ENCODE measurements at places on chromosomes 11 and 22.

GRCh38 chr11:33147559-33147958 is 13.7 kb downstream of the CSTF3 start:
- no peak for DNase-seq

DNA sequence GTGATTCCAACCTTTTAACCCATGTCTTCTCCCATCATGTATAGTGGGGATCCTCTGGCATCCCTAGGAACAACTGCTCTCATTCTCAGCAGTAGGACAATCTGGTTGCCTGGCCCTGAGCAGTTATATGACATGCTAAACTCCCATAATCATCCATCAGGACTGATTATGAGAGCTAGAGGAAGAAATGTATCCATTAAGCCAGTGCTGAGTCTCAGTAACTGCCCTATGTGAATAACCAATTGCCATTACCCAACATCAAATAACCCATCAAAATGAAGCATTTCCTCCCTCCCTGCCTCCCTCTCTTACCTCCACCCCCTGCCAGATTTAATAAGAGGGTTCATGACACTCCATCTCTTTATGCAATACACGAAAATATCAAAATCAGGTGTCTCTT is 277.6 kb downstream of the NXPE2 start:
- DNase-seq, result no peak

DNA sequence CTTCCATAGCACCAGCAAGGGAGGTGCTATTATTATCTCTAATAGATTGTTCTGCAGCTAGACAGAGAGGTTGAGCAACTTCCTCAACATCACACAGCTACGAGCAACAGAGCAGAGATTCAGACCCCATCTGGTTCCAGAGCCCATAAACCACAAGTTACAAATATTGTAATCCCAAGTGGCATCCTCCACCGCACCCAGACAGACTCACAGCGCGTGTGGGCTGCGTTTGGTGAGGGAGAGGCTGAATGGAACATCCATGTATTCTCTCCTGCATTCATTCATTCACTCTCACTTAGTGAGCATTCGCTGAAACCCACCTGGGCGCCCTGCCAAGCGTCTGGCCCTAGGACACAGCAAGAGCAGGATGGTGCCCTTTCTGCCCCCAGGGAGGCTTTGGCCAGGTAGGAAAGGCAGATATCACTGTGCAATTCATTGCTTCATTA is 33.5 kb downstream of the LIF start:
- DNase-seq, result no peak

DNA sequence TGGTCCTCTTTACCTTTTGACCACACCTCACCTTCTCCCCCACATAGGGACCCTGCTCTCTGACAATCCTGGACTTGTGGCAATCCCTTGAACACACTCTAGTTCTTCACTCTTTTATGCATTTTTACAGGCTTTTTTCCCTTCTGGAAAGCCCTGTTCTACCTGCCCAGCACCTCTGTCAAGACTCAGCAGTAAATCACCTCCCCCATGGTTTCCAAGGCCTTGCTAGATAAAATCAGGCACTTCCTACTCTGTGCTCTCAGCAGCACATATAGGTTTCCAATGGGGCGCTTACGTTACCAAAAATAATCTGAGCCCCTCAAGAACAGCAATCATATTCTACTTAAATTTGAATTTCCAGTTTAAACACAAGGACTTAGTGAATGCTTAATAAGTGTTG is 53.9 kb downstream of the ETS1 start:
- no peak for DNase-seq

- no peak for DNase-seq
These were observed 48.7 kb downstream of the CABIN1 start for GRCh38 chr22:24059793-24060192.

DNA sequence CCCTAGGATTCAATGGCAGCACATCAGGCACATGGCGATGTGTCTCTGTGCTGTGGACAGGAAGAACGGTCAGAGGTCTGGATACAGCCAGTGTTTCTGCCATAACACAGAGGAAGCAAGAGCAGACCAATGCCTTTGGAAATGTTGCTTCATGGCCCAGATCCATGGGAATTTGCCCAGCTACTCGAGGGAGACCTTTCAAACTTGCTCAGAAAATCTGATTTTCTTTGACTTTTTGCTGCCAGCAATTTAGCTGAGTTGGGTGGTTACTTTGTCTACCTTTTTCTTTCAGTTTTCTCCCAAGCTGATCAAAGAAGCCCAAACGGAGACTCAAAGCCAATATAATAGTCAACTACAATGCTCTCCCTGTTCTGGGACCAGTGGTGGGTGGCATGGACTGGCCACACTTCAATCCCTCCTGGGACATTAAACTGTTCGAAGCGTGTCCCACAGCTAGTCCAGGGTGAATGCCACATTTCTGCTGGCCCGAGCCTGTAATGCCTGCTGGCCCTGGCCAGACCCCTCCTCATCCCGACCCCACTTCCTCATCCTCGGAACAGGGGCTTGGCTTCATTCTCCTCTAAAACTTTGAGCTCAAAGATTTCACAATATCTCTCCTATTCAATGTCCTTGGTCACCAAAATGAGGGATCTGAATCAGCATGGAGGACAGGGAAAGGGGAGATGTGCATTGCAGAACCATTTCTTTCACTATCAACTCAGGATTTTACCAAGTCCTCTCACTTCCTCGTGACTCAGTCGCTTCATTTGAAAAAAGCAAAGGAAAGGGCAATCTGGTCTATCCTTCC is 93.3 kb downstream of the ABTB2 start:
- no peak for DNase-seq

DNA sequence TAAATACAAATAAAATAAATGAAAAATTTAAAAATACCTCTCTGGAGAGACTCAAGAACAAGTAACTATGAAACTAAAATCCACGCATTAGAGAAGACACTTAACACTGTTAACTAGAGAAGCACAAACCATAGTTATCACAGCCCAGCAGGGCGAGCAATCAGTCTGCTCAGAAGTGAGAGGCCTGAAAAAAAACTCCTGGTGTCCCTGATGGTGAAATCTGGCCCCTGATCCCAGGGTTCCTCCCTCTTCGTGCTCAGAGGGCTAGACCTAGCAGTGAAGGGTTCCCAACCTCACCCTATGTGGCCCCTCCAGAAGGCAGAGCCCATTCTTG is 49.7 kb upstream of the VPREB1 start:
- no peak for DNase-seq

DNA sequence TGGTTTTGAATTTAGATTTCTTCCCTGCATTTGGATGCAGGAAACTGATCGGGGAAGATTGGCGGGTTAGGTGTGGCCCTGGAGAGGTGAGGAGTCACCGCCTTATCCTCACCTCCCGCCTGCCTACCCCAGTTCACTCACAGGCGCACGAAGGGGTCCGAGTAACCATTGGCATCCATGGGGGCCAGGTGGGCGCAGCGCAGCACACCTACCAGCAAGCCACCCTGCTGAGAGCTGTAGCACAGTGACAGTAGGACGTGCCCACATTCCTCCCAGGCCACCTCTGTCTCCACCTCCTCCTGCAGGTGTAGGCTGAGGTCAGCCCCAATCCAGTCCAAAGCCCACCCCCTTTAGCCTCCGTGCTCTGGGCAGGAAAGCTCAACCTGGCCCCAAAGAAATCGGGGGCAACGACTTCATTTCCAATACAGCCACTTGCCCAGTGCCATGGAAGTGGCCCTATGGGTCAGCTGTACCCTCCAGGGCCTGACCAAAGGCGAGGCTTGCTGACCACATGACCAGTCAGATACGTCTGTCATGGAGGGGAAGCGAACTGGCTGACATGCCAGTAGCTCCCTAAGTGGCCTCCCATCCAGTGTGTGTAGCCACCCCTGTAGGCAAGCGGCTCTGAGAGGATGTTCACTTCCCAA is 6.7 kb downstream of the NDUFV1 start:
- DNase-seq, result no peak

GRCh38 chr11:118604566-118604965 is 2.8 kb upstream of the PHLDB1 start:
- DNase-seq, result no peak

DNA sequence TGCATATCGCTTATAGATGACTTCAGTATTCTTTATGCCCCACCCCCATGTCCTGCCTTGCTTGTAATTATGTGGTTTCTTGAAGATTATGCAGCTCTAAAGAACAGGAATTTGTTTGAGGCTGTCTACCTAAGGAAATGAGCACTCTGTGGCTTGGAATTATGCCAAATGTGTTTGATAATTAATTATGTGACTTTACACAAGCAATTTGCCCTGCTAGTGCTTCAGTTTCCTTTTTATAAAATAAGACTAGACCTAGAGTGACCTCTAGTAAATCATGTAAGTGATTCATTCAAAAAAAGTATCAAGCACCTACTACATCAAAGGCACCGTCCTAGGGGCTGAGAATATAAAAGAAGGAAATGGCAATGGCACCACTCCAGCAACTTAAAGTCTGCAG is 491.5 kb upstream of the KIRREL3 start:
- no peak for DNase-seq

GRCh38 chr22:40628354-40629042 is 8.0 kb downstream of the MRTFA start:
- no peak for DNase-seq

GRCh38 chr11:45534132-45534531 is 131.3 kb downstream of the CHST1 start:
- DNase-seq, result no peak

DNA sequence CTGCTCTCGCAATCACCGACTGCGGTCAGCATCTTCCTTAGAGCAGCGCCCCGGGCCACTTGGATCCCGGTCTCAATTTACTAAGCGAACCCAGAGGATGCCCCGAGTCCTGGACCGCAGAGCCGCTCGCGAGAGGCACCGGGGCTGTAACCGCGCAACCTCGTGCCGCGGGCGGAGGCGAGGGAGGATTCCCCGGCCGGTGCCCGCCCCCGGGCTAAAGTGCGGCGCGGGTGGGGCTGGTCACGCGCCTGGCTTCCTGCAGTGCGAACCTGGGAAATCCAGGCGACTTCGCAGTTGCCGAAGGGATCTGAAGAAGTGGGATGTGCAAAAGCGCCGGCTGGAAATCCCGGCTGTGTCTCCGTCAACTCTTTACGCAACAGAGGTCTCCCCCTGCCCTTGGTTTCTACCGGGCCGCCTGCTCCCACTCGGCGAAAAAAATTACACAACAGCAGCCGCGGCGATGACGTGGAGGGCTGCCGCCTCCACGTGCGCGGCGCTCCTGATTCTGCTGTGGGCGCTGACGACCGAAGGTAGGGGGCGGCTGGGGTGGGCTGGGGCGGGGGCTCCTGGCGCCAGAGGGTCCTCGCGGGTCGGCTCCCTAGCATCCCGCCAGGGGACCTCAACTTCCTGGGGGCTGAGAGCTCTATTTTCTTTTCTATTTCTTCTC is at the start of gene NCR3LG1:
NCR3LG1 (plus strand) TSS at position 291 of the 667 bp plus-strand sequence; CDS start at position 461, 170 bp downstream.
- peak; percentile 28 for DNase-seq

Measured in stimulated activated CD4-positive, alpha-beta T cell treated with anti-CD3 and anti-CD28 coated beads, Interleukin-12 subunit alpha, Interleukin-12 subunit beta, amount 100 ng/mL, for 24 hours (primary cell).